Caco-2 (cell line): ENCODE measurements at places on chromosomes 12 and 14. TPM values are rescaled to one million over a fixed set of nuclear protein-coding genes. Genes with fewer than 3 reads are reported as not detected.

The RFLNA gene
- 15.4 and 21.1 TPM in 2 replicates for total RNA-seq

The SERPINA1 gene
- 150 and 178 TPM in 2 replicates for total RNA-seq

The FGF23 gene
- 0.16 TPM in 1 of 2 replicates, not detected in the other for total RNA-seq

The FKBP4 gene
- total RNA-seq: 118 and 136 TPM in 2 replicates

The VASH1 gene
- 0.16 and 0.18 TPM in 2 replicates for total RNA-seq

The P2RX2 gene
- total RNA-seq: not detected in 2 replicates

The BTG1 gene
- 23.1 and 27.1 TPM in 2 replicates for total RNA-seq

The NEUROD4 gene
- total RNA-seq: not detected in 2 replicates

The RSRC2 gene
- 77.9 and 79.0 TPM in 2 replicates for total RNA-seq

The FAM222A gene
- total RNA-seq: 17.4 and 18.0 TPM in 2 replicates

The SLC39A9 gene
- 94.2 and 96.4 TPM in 2 replicates for total RNA-seq

The SIX4 gene
- total RNA-seq: 4.3 and 4.8 TPM in 2 replicates

GRCh38 chr14:85528080-85528896 is 1.7 kb upstream of the FLRT2 start:
- peak; percentile 36 for DNase-seq

GRCh38 chr12:75784591-75784990 is 247.0 kb downstream of the PHLDA1 start:
- DNase-seq: peak; percentile 36

GRCh38 chr14:50697659-50698290 is 29.7 kb upstream of the SAV1 start:
- no peak for DNase-seq

- DNase-seq: no peak
Measured at GRCh38 chr14:51562816-51563215, 88.9 kb upstream of the FRMD6 start.

DNA sequence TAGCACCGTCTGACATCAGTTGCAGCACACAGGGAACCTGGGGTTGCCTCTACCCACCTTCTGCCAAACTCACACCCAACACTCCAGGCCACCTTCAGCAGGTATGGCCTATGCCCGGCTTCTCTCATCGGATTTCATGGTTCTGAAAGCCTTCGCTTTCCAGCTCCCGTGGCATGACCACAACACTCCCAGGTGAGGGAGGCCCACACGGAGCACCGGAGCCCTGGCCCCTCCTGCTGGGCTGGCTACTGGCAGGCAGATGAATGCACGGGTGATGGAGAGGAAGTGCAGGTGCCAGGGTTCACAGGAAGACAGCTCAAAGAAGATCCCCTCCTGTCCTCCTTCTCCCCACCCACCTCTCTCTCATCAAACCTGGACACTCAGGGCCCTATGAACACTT is 37.2 kb downstream of the CACNA2D4 start:
- no peak for DNase-seq

DNA sequence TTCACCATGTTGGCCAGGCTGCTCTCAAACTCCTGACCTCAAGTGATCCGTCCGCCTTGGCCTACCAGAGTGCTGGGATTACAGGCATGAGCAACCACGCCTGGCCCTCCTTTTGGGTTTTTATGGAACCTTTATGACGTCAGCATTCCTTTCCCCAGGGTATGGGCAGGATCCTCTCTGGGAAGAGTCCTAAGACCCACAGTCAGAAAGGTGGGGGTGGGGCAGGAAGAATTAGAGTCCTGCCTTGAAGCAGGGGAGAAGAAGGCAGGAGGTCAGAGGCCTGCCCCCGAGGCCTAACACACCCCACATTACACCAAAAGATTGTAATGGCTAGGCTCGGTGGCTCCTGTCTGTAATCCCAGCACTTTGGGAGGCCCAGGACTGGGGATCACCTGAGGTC is 30.8 kb upstream of the CDK17 start:
- peak; percentile 60 for DNase-seq

DNA sequence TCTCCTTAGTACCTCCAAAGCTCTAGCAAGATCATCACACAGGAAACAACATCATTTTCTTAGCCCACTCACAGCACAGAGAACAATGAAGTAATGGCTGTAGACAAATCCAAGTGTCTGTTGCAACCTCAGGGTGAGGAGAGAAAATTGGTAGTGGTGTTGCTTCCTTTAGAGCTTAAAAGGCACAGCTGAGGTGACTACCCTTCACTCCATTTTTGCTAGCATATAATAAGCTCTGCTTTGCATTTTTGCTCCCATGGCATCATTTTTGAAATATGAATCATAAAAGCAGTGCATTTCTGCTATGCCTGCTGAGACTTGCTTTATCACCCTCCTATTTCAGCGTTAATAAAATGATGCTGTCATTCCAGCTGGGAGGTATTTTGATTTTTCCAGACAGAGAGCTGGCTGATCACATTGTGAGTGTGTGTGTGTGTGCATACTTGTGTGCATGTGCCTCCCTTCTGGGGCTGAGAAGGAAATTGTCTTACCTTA is 18.5 kb upstream of the PCNX1 start:
- DNase-seq: no peak

GRCh38 chr14:99779751-99780150 is 13.5 kb upstream of the EML1 start:
- no peak for DNase-seq

DNA sequence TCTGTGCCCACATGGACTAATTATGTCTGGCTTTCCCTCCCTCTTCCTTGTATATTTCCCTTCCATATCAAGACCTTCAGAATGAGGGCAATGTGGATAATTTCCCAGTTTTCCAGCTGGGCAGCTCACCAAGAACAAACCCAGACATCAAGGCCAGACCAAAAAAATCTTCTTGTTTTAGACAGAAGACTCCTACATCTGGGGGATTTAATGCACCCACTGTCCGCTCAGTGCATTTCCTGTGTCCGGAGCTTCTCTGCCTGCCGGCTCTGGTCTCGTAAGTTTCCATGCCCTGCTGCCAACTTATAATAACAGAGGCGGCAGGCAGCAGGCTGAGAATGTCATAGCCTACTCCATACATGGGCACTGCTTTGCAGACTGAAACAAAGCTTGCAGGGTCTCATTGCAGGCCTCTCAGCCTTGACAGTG is 207.2 kb upstream of the BCL2L14 start:
- DNase-seq: no peak

DNA sequence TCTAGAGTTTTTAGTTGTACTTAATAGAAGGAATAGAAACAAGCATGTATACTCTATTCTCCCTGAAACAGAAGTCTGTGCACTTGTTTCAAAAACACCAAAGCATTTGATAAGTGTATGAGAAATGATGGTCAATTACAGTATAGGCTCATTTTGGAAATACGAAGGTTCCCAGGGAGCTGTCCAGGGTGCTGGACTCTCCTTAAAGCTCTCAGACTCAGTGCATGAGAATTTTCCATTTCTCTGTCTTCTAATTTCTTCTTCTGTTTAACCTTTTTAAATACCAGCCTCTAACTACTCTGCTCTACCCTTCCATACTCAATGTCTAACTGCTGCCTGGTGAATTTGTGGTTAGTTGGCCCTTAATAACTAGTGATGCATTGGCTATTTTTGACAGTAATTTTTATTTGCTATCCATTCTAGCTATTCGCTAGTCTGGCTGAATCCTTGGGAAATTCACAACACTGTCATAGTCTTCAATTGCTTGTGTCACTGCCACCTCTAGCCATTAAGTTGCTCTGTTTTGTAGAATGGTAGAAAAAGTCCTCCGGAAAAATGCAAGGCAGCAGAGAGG is 229.2 kb downstream of the NRXN3 start:
- DNase-seq: no peak

DNA sequence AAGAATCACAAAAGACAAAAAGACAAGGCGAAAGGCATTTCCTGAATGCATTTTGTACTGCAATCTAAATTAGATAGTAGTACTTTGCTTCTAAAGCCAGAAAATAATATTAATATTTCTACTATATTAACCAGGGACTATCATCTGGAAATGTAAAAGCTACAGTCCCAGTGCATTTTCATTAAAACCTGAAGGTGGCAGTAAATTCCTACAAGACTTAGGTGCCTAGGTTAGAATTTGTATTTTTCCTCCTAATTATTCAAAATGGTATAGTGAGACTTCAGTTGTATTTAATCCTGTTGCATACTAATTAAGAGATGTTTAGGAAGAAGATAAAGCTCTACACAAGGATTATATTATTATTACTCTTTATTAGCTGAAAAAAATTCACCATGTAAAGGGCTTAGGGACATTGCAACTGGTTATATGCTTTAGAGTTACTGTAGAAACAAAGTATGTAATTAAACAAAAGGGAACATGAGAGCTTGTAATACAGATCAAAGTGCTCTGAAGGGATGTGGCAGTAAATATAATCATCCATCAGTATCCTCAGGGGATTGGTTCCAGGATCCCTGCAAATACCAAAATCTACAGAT is 53.6 kb downstream of the BRMS1L start:
- no peak for DNase-seq
